ENCODE measurements at places on chromosomes 6 and 20. TPM values are rescaled to one million over a fixed set of nuclear protein-coding genes. Genes with fewer than 3 reads are reported as not detected.

GRCh38 chr20:37095108-37095598 lies 644 bp downstream of the RBL1 start:
- DNase-seq, result no peak

DNA sequence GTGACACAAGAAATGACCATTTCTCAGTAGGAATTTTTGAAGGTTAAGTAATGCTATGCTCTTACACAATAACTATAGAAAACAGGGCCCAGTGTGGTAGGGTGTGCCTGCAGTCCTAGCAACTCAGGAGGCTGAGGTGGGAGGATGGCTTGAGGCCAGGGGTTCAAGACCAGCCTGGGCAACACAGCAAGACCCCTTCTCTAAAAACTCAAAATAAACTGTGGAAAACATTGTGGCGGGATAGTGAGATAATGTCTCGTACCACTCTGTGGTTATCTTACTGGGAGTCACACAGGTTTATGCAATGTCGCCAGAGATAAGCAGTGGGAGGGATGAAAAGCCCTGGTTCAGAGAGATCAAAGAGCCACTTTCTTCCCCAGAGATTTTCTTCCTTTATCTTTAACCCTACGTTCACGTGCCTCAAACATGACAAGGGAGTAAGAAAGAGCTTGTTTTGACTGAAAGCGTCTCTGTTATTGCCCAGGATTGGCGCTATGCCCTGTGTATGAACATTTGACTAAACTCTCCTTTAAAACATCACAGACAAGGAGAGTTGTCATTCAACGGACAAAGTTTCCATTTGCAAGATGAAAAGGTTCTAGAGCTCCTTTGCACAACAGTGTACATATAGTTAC lies 13.9 kb downstream of the GCM1 start:
- DNase-seq, result no peak

DAAM2 gene
- 81.7 TPM for total RNA-seq

- DNase-seq, result no peak
Measured at GRCh38 chr6:139659711-139660110, 285.3 kb upstream of the CITED2 start.

GRCh38 chr6:7142918-7143475 lies 35.2 kb downstream of the RREB1 start:
- DNase-seq, result no peak

GRCh38 chr6:158023597-158023939 lies 41.9 kb downstream of the SYNJ2 start:
- DNase-seq, result no peak

GRCh38 chr6:73236144-73236750 lies 11.0 kb upstream of the KHDC1L start:
- DNase-seq, result no peak

DNA sequence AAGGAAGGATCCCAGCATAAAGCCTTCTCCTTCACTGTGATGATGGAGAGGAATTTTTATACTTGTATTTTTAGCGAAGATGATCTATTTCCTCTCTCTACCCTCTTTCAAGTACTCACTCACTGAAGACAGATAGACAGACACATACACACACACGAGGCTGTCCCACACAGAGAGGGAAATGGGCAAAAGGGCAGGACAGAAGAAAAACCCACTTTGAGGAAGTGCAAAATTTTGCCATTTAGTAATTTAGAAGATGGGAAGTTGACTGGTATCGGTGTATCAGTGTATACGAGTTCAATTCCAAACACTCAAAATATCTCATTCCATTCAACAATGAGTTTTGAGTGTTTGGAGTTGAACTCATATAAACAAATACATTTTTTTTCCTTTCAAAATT lies 30.9 kb downstream of the HEBP2 start:
- no peak for DNase-seq

DNA sequence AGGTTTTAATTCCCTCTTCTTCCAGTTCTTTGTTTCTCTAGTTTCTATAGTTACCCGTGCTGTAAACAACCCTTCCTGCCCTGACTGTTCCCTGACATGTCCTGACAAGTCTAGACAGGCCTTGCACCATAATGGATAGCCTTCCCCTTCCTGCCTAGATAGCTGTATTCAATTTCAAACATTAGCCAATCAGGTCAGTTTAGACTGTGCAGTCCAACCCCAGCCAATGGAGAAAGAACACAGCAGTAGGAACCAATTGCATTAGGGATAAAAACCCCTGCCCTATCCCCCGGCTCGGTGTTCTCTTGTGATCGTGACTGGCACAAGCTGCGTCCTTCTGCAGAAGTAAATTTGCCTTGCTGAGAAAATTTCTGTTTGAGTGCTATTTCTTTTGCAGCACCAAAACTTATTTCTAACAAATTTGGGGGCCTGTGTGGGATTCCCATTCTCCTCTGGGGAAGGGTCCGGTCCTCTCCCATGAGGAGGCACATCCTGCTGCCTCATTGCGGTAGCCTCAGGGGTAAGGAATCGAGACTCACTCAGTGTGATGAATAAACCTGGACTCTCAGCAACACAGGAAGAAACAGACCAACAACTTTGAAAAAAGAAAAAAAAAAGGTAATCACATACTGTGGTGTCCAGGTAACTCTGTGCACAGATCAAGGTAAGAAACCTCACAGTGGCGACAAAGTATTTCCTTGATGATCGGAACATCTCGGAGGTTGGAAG lies 248.7 kb upstream of the ECI2 start:
- no peak for DNase-seq

ARMC2 gene
- total RNA-seq, result 24.0 TPM

DNA sequence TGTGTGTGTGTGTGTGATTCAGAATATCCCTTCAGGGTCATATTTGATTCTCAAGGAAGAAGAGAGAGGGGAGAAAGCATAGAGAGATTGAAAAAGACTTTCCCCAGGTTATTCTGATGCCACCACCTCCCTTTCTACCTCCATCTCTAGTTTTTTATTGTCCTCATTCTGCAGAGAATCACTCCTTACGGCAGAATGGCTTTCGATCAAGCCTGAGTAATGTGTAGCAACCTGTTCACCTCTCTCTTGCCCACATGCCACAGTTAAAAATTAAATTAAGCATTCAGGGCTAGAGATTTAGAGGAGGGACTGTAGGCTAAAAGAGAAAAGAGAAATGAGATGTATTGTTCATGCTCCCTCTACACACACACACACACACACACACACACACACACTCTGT lies 18.1 kb downstream of the KLHL32 start:
- no peak for DNase-seq

SEMG1 gene
- total RNA-seq, result not detected

DNA sequence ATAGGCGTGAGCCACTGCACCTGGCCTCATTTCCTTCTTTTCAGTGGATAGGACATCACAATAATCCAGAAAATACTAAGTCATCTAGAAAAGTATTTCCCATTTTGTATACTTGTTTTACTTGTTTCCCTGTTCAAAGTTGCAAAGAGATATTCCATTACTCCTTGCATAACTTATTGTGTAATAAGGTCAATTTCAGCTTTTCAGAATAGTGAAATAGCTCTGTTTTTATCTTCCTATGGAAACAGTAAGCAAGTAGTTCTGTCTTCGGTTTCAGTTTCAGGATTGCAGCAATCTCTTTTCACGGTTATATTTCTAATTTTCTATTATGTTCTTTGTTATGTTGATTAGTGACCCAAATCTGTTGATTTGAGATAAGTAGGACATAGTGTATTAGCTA lies 6.0 kb downstream of the STX11 start:
- DNase-seq, result no peak

DNA sequence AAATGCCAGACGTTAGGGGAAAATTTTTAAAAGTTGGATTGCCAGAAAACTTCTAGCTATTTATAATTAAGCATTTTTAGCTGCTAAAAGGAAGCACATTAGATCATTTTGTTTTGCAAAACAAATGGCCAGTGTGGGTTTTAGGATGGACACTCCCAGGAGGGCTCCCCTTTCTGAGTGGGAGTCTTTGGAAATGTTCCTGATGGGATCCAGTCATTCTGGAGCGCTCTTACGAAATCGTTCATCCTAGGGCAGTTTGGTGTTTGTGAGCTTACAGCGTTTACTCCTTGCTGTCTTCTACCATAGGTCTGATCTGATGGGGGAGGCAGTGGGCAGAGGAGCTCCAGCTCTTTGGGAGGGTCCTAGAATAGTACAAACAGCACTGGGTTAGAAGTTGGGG lies 14.7 kb downstream of the GNAS start:
- DNase-seq, result no peak

NOL7 gene
- 59.2 TPM for total RNA-seq
